ENCODE measurements at places on chromosomes 3 and 15.

GRCh38 chr3:127442506-127442905 is 148.0 kb downstream of the TPRA1 start:
- peak; percentile 23 for DNase-seq

- no peak for DNase-seq
Observed at GRCh38 chr3:79597709-79598108, 170.1 kb downstream of the ROBO1 start.

DNA sequence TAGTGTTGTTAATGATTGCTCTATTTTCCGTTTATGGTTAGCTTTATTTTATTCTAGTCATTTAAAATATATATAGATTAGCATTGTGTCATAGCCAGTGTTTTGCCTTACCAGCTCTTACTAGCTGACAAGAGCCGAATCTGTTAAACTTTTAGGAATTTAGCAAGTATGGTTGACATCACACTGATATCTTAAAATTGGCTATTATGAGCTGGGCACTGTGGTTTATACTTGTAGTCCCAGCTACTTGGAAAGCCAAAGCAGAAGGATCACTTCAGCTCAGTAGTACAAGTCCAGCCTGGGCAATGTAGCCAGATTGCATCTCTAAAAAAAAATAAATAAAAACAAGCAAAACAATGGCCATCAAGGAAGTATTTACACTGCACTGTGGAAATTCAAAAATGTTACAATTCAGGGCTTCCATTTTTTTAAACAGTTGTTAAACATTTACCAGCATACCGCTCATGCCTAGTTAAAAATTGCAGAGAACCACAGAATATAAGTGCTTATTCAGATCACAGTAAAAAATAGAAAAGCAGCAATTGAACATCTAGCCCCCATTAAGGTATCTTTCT is 208.4 kb upstream of the CGNL1 start:
- no peak for DNase-seq

DNA sequence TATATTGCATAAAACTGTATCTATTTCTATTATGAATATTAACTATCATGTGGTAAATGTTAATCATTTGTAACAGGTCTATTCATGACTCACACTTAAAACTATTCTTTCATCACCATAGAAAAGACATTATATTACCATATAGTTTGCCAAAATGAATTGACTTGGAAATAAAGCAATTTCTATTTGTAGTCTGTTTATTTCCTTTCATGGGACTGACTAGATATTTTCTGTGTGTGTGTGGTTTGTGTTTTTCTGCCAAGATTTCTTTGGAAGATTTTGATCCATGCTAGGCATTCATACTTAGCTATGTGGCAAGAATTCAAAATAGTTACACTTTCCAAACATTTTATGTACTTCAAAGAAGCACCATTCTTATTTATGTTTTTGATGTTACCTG is 522.5 kb upstream of the AGTR1 start:
- no peak for DNase-seq

- no peak for DNase-seq
Observed at GRCh38 chr3:116078561-116078960, 366.7 kb downstream of the LSAMP start.

DNA sequence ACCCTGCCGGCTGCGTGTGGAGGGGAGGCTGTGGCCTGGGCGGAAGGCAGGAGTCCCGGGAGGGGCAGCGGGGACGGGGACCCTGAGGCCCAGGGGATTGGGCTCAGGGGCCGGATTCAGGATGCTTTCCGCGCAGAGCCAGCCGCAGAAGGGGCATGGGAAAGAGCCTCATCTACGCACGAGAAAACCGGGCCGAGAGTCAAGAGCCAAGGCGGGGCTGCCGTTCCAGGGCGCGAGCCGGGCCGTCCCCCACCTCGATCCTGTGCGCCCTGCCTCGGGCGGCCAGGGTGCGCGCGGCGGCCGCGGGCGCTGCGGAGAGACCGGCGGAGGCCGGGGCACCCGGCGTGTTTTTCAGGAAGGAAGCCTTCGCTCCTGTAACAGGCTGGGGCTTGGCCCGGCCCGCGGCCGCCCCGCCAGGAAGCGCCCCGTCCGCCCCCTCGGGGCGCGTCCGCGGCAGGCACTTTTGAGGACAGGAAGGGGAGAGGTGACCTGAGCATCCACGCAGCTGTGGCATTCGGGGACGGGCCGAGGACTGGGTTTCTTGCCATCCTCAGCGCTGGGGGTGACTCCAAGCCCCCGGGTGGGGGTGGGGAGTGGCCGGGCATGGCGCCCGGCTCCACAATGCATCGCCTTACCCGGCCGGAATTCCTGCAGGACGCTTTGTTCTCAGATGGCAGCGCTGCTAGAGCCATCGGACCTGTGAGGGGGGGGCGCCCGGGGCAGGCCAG is 62.3 kb upstream of the GATA2 start:
- peak; percentile 59 for DNase-seq

DNA sequence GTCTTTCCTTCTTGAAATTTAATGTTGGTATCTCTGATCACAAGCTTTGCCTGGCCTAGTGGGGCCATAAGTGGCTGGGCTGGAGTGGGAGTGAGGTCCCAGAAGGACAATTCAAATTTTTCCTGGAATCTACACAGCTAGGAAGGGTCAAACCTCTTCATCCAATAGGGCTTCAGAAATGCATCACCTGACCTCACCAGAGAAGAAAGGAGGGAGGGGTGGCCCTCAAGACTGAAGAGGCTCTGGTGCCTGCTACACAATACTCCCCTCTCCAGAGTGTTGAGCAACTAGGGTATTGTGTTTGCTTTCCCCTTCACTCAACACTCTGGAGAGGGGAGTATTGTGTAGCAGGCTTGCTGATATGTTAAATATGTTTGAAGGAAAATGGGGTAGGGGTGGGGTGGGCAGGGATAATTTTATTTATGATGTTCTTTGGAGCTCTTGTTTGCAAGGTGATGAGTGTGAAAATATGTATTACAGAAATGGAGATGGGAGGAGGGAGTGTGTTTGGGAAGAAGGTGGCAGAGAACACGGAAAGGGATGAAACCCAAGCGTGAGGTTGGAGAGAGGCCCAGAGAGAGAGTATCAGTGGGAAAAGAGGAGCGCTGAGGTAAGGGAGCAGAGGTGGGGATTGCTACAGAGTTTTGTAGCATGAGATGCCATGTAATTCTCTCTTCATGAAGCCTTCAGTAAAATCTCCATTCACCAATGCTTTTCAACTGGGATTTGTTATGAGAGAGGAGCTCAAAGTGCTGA is 5.7 kb upstream of the KLHL24 start:
- no peak for DNase-seq

GRCh38 chr15:75459581-75459980 is 8.1 kb upstream of the SIN3A start:
- DNase-seq: no peak

DNA sequence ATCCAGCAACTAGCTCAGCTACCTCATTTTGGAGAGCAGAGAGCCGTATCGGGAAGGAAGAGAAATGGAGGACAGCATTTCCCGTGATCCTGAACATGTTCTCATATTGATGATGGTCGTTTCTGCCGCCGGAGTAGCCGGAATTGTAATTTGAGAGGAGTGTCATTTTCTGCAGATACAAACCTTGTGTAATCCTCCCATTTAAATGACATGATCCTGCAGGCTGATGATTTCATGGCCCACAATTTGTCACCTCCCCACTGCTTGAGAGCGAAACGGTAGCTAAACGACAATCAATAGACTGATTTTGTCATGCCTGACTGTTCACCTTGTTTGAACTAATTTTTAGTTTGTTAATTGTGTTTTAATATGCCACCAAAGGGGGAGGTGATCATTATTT is 126.5 kb upstream of the CNTN6 start:
- no peak for DNase-seq

GRCh38 chr3:154764856-154765640 is 315.1 kb upstream of the MME start:
- DNase-seq: no peak

GRCh38 chr3:123371859-123372685 is 76.8 kb downstream of the ADCY5 start:
- DNase-seq: peak; percentile 56

DNA sequence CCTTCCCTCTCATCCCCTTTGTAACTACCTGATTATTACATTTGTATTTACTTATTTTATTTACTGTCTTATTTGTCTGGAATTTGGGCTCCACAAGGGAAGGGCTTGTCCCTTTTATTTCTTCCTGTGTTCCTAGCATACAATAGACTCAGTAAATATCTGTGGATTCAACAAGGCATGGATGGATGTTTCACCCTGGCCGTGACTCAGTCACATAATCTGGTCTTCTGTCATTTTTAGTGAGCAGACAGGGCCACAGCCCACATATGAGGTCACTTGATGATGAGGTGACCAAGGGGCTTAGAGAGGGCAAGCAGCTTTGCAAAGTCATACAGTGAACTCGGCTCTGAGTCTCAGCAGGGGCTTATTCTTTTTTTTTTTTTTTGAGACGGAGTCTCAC is 7.8 kb upstream of the DAG1 start:
- no peak for DNase-seq

DNA sequence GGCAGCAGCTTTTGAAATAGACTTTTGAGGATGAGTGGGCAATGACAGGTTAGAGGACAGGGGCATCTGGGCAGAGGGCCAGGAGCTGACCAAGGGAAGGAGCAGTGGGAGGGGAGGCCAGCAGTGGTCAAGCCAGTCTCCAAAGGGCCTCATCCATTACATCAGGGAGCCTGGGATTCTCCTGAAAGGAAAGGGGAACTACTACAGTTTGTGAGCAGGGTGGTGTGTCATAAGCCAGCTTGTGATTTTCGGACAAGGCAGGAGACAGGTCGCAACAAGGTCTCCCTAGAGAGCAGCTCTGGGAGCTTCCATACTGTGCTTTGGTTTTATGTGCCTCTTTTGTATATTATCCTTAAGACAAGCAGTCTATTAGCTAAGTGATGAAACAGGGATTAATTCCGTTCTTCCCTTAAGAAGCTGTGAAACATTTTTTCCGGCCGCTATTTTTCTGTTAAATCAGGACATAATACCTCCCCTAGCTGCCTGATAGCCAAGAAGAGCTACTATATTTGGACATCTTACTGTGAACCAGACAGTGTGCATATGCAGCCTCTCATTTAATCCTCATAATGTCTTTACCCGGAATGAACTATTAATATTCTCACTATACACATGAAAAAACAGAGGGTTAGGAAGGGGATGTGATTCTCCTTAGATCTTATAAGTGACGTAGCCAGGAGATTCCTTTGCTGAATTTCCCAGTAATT is 46.4 kb downstream of the C2CD4B start:
- DNase-seq: no peak

DNA sequence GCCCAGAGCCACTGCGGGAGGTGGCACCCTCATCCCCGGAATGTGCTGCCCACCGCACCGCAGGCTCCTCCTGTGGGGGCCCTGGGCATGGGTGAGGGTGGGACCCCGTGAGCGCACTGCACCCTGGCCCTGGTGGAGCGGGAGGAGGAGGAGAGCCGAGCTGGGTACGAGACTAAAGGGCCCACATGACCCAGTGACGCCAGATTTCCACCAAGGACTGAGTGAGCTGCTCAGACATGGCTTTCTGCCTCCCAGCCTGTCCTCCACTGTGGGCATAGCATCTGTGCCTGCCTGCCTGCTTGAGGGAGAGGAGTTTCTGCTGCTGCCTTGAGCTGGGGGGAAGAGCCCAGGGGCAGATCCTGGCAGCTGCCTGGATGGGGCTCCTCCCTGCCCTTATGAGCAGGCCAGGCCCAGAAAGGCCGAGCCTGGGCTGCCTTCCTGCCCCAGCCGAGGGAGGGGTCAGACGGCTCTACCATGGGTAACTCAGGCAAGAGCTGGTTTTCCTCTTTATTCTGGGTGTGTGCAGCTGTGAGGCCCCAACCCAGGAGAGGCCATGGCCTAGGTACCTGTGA is 88.4 kb downstream of the VGLL4 start:
- no peak for DNase-seq

GRCh38 chr3:51799879-51800749 is 21.1 kb upstream of the IQCF6 start:
- peak; percentile 74 for DNase-seq

- no peak for DNase-seq
Observed at GRCh38 chr3:152053866-152054265, 180.4 kb downstream of the SUCNR1 start.

- no peak for DNase-seq
Observed at GRCh38 chr15:87739866-87740265, 516.7 kb downstream of the NTRK3 start.

DNA sequence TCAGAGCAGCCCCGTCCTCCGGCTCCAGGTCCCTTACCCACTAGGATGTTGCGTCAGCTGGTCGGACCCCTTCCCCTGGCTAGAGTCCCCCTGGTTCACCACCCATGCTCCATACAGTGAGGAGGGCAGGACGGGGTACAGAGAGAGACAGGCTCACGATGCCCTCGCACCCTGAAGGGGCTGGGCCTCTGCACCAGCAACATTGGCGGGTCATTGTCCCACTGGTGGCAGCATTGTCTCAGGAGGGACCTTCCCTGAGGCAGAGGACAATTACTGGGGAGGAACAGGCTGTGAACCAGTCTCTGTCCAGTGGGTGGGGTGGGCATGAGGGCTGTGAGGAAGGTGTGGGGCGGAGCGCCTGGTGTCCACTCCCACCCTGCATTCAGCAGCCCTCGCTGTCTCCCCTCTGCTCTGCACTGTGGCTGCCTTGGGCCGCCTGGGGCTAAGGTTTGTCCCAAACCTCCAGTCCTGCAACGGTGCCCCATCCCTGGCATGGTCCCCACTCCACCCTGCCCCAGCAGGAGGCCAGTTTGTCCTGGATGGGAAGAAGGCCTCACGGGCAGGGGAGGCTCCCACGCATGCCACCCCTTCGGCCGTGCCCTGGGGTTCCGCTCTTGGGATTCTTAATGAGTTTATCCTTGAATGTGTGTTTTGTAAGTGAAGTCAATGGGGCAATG is 48.0 kb upstream of the KLF13 start:
- DNase-seq: no peak

GRCh38 chr3:21331321-21331720 is 419.7 kb downstream of the ZNF385D start:
- DNase-seq: no peak

GRCh38 chr3:186096290-186096689 is 12.6 kb downstream of the ETV5 start:
- no peak for DNase-seq

- no peak for DNase-seq
Observed at GRCh38 chr15:59140422-59141226, 35.7 kb downstream of the CCNB2 start.

- no peak for DNase-seq
Observed at GRCh38 chr3:156497326-156497725, 57.6 kb downstream of the SSR3 start.

GRCh38 chr3:21042184-21042583 is 708.8 kb downstream of the ZNF385D start:
- DNase-seq: no peak

DNA sequence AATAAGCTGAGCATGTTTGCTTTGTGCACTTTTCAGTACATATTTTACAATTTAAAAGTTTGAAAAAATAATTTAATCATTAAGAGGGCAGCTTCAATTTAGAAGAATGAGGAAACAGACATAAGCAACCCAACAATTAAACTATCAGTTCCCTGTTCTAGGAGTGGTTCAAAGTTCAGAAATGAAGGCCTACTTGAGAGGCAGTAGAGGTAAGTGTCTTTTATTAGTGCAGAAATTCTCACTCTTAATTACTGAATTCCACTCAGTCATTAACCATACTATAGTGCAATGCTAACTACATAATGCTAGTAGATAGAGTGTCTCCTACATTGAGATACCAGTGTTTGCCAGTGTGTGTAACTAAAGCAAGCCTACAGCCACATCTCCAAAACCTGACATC is 73.1 kb downstream of the TNIK start:
- DNase-seq: no peak
